ENCODE measurements at places on chromosomes 3 and 15. TPM values are rescaled to one million over a fixed set of nuclear protein-coding genes. Genes with fewer than 3 reads are reported as not detected.

Gene TM4SF1
- polyA plus RNA-seq: 4.7 TPM

Gene TERC
- not detected for polyA plus RNA-seq

Gene ARHGAP11A
- 1.3 TPM for polyA plus RNA-seq

Gene SAMD7
- polyA plus RNA-seq: not detected

Gene RUVBL1
- 22.1 TPM for polyA plus RNA-seq

Gene KY
- polyA plus RNA-seq: 3.0 TPM

Gene CP
- 0.85 TPM for polyA plus RNA-seq

Gene LMLN
- polyA plus RNA-seq: 9.8 TPM

Gene SCAP
- polyA plus RNA-seq: 17.1 TPM

Gene DUOX2
- not detected for polyA plus RNA-seq
